ENCODE measurements at places on chromosomes 2 and 18.

GRCh38 chr2:219508971-219509779, 5.1 kb upstream of the ASIC4 start:
- no peak for DNase-seq

GRCh38 chr2:172128484-172128883, 25.8 kb upstream of the DLX2 start:
- no peak for DNase-seq

- no peak for DNase-seq
Observed at GRCh38 chr2:189138800-189139199, 40.8 kb downstream of the COL5A2 start.

- no peak for DNase-seq
Observed at GRCh38 chr2:26649992-26650712, 9.0 kb upstream of the CIB4 start.

- DNase-seq = no peak
Observed at GRCh38 chr2:675982-676646, 1.1 kb downstream of the TMEM18 start.

DNA sequence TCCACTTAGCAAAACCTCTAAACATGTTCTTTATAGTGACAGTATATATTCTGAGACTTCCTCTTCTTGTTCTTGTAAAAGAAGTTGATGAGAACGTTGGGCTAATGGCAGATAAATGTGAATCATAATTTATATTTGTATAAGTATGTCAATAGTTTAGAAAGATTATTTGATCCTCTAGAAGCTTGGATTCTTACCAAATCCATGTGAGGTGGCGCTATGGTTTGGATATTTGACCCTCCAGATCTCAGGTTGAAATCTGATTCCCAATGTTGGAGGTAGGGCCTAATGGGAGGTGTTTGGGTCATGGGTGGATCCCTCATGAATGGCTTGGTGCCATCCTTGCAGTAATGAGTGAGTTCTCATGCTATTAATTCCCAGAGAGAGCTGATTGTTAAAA, 29.8 kb upstream of the SCN1A start:
- no peak for DNase-seq

DNA sequence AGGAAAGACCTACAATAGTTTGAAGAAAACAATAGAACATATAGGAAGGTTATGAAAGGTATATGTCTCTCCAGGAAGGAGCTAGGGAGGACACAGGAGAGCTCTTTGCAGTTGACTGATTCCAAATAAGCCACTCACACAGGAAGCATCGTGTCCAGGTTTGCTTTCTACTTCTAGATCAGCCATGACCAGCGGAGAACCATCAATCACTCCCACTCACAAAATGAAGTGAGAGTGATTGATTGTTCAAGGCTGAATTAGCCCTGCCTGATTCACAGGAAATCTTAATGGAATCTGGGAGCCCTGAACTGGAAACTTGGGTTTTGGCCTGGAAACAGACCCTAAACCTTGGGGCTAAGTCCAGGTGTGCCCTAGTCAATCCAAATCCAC, 1292.2 kb upstream of the ZEB2 start:
- DNase-seq = no peak
